Activated CD8-positive, alpha-beta T cell treated with anti-CD3 and anti-CD28 coated beads for 36 hours (primary cell): ENCODE measurements at places on chromosomes 6 and 20. TPM values are rescaled to one million over a fixed set of nuclear protein-coding genes. Genes with fewer than 3 reads are reported as not detected.

TRIM40 gene
- not detected for total RNA-seq

ESF1 gene
- 19.9 TPM for total RNA-seq

KCNB1 gene
- total RNA-seq: not detected

OR2H2 gene
- not detected for total RNA-seq

MUCL3 gene
- total RNA-seq: not detected

RBBP8NL gene
- not detected for total RNA-seq

PSORS1C1 gene
- total RNA-seq: not detected

TAAR1 gene
- not detected for total RNA-seq

IL17A gene
- total RNA-seq: not detected

KIAA1755 gene
- total RNA-seq: not detected

TRIM31 gene
- total RNA-seq: not detected

GPR6 gene
- total RNA-seq: not detected

GRCh38 chr6:43846556-43846955 is 76.5 kb downstream of the VEGFA start:
- H3K27me3 ChIP-seq: peaks cover 2% of the 10 kb centered on the region
- no peaks in the 10 kb centered on the region for H3K36me3 ChIP-seq
- DNase-seq: no peak
- H3K27ac ChIP-seq: no peak overlapping the region
- H3K4me1 ChIP-seq: no peaks in the 10 kb centered on the region

- H3K27me3 ChIP-seq: no peaks in the 10 kb centered on the region
- H3K27ac ChIP-seq: no peak overlapping the region
- no peak overlapping the region for H3K4me3 ChIP-seq
- peaks cover 20% of the 10 kb centered on the region for H3K36me3 ChIP-seq
These were observed 111.5 kb downstream of the SESN1 start for GRCh38 chr6:108983151-108983550.

DNA sequence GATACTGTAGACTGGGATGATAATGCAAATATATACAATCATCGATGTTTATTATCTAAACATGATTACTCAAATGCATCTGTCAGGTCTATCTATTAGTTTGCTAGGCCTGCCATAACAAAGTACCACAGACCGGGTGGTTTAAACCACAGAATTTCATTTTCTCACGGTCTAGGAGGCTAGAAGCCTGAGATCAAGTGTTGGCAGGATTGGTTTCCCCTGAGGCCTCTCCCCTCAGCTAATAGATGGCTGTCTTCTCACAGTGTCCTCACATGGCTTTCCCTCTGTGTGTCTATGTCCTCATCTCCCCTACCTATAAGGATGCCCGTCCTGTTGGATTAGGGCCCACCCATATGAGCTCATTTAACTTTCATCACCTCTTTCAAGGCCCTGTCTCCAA is 512.6 kb upstream of the SLC35B3 start:
- no peak overlapping the region for H3K27ac ChIP-seq
- H3K27me3 ChIP-seq: no peaks in the 10 kb centered on the region
- no peak overlapping the region for H3K4me3 ChIP-seq
- H3K4me1 ChIP-seq: no peaks in the 10 kb centered on the region
- no peak for DNase-seq

DNA sequence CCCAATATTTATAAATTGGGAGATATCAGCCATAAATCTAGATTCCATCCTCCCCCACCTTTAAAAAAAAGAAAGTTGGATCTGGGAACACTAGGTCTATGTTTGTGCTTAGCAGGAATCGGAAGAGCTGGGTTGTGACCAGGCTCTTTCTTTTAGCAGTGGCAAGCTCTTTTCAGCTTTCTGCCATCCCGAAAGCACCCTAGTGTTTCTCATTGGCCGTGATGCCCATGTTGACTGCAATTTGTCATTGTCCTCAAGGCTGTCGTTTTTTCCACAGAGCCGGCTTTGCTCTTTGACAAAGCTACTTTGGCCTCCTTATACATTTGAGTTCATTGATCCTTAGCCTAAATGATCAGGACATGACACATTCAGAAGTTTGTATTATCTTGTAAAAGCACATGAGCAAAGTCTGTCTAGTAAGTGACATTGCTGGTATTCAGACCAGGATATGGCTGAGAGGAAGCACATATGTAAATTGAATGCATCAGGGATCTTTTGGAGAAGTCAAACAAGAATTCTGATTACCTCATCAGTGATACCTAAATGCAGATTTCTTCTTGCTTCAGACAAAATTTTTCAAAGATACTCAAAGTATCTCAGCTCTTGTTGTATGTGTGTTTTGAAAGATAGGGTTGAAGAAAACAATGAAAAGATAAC is 50.1 kb downstream of the CARMIL1 start:
- peaks cover 21% of the 10 kb centered on the region for H3K4me1 ChIP-seq
- H3K4me3 ChIP-seq: no peak overlapping the region
- H3K36me3 ChIP-seq: no peaks in the 10 kb centered on the region
- no peak for DNase-seq
- no peak overlapping the region for H3K27ac ChIP-seq
- no peaks in the 10 kb centered on the region for H3K27me3 ChIP-seq

DNA sequence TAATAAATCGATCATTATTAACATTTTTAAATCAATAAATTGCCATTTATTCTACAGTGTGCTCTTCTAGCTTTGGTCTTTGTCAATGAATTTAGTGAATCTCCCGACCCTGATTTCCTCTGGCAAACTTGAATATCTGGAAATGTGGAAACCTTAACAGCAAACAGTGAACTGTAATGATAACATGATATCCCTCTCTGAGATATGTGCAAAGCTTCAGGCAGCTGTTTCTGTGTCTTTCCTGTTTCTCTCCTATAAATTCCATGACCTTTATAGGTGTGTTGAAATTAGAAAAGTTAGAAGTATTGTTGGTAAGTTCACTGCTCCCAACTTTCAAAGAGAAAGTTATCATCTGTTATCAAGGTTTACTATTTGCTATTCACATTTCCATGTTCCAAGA is 218.8 kb upstream of the RNF217 start:
- no peaks in the 10 kb centered on the region for H3K27me3 ChIP-seq
- no peak overlapping the region for H3K27ac ChIP-seq
- H3K4me1 ChIP-seq: no peaks in the 10 kb centered on the region
- DNase-seq: no peak
- no peak overlapping the region for H3K4me3 ChIP-seq
- H3K36me3 ChIP-seq: no peaks in the 10 kb centered on the region

DNA sequence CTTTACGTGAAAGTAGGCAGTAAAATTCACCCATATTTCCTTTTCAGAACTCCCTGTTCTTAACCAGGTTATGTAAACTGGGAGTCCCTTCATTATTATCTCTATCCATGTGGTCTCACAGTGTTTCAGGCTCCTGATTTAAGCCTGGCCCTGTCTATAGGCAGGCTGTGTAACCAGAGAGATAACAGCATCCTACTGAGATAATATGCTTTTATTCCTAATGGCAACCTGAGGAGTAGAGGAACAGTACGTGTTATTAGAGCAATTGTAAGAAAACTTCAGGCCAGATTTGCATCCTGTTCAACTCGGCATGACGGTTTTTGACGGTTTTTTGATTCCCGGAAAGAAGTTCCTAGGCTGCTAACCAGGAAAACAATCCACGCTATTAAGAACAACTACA is 16.9 kb downstream of the FUT9 start:
- no peaks in the 10 kb centered on the region for H3K4me1 ChIP-seq
- no peak for DNase-seq
- no peaks in the 10 kb centered on the region for H3K27me3 ChIP-seq
- H3K27ac ChIP-seq: no peak overlapping the region
- no peak overlapping the region for H3K4me3 ChIP-seq

GRCh38 chr20:11905460-11906179 is 12.1 kb upstream of the BTBD3 start:
- no peaks in the 10 kb centered on the region for H3K36me3 ChIP-seq
- H3K27ac ChIP-seq: no peak overlapping the region
- H3K4me1 ChIP-seq: no peaks in the 10 kb centered on the region
- DNase-seq: no peak

GRCh38 chr6:83443516-83443915 is 12.7 kb upstream of the ME1 start:
- no peaks in the 10 kb centered on the region for H3K4me1 ChIP-seq
- H3K4me3 ChIP-seq: no peak overlapping the region
- no peaks in the 10 kb centered on the region for H3K36me3 ChIP-seq
- no peaks in the 10 kb centered on the region for H3K27me3 ChIP-seq
- no peak overlapping the region for H3K27ac ChIP-seq

- peaks cover 48% of the 10 kb centered on the region for H3K4me1 ChIP-seq
- DNase-seq: no peak
- H3K4me3 ChIP-seq: no peak overlapping the region
- peaks cover 2% of the 10 kb centered on the region for H3K36me3 ChIP-seq
- no peaks in the 10 kb centered on the region for H3K27me3 ChIP-seq
- H3K27ac ChIP-seq: peak overlapping the region; percentile 75
These were observed 8.6 kb upstream of the UBE2J1 start for GRCh38 chr6:89361171-89361570.

- H3K27ac ChIP-seq: no peak overlapping the region
- peak; percentile 11 for DNase-seq
- peaks cover 40% of the 10 kb centered on the region for H3K27me3 ChIP-seq
- H3K4me3 ChIP-seq: peak overlapping the region; percentile 66
These were observed 1.7 kb upstream of the GMPR start for GRCh38 chr6:16236631-16237199.

DNA sequence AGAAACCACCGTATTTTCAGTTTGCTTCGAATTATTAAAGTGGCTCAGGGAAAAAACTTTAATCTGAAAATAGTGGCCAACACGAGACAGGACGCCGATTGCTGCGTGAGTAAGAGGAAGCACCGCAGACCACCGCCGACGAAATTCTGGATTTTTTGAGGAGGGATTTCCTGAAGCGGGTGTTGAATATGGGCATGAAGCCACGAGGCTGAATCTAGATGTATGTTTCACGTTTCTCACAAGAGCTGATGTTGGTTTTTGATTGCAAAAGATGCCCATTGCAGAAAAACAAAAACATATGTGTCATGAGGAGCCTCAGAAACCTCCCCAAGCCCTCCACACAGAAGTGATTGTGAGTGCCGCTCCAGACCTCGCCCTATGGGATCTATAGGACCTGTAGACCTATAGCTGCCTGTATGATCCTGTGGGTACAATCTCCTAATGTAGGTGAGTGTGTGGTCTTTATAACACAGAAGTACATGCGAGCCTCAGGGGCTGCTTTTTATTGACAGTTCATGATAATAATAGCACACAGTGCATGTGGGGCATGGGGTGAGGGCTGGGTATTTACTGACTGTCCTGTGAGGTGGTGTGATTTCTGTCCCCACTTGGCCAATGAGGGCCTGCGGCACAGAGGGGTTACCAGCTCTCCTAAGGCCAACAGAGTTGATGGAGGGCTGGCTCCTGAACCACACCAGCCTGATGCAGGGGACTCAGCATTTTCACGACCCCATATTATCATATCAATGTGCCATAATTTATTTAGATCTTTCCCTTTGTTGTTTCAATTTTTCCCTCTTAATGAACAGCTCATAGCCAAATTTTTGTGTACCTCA is 243.9 kb downstream of the DLL1 start:
- peaks cover 4% of the 10 kb centered on the region for H3K4me1 ChIP-seq
- H3K27me3 ChIP-seq: no peaks in the 10 kb centered on the region
- no peak overlapping the region for H3K27ac ChIP-seq
- H3K36me3 ChIP-seq: no peaks in the 10 kb centered on the region
- H3K4me3 ChIP-seq: no peak overlapping the region

GRCh38 chr20:478949-479429 is 16.7 kb upstream of the TBC1D20 start:
- H3K4me3 ChIP-seq: no peak overlapping the region
- H3K27ac ChIP-seq: no peak overlapping the region
- H3K27me3 ChIP-seq: no peaks in the 10 kb centered on the region
- H3K4me1 ChIP-seq: peaks cover 18% of the 10 kb centered on the region
- peak; percentile 38 for DNase-seq
- peaks cover 28% of the 10 kb centered on the region for H3K36me3 ChIP-seq

- peaks cover 83% of the 10 kb centered on the region for H3K27me3 ChIP-seq
- peaks cover 51% of the 10 kb centered on the region for H3K4me1 ChIP-seq
- H3K4me3 ChIP-seq: peak within 1 kb of the TSS; percentile 36
- H3K36me3 ChIP-seq: no peaks in the 10 kb centered on the region
- H3K27ac ChIP-seq: no peak within 1 kb of the TSS
- peak; percentile 27 for DNase-seq
These were observed at the start of gene COL12A1 for GRCh38 chr6:75205776-75206575. Gene COL12A1, minus strand, starts transcription at chr6:75206053. Its CDS starts 3,261 bp downstream, at chr6:75202792.

DNA sequence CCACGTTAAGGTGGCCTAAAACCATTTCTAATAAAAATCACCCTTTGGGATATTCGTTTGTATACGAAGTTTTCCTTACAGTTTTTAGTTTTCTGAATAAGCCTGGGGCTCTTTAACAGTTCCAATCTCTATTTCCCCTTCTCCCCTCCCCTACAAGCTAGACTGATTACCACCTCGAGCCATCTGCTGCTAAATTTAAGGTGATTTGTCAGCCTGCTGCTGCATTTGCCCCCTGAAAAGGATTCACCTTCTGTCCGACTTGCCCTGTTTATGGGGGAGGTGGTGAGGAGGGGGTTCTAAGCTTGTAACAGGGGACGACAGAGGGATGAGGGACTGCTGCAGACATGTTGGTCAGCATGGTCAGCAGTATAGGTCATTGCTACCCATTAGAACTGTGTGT is 146.3 kb downstream of the JARID2 start:
- H3K4me3 ChIP-seq: no peak overlapping the region
- no peak overlapping the region for H3K27ac ChIP-seq

GRCh38 chr6:148564494-148565035 is 182.3 kb upstream of the UST start:
- peaks cover 15% of the 10 kb centered on the region for H3K27me3 ChIP-seq
- H3K27ac ChIP-seq: no peak overlapping the region
- no peak for DNase-seq
- H3K4me1 ChIP-seq: peaks cover 13% of the 10 kb centered on the region
- H3K36me3 ChIP-seq: no peaks in the 10 kb centered on the region

- no peak for DNase-seq
- H3K27me3 ChIP-seq: peaks cover 5% of the 10 kb centered on the region
- H3K36me3 ChIP-seq: no peaks in the 10 kb centered on the region
- H3K4me3 ChIP-seq: no peak overlapping the region
- no peak overlapping the region for H3K27ac ChIP-seq
- H3K4me1 ChIP-seq: peaks cover 14% of the 10 kb centered on the region
These were observed 4.8 kb upstream of the DDX43 start for GRCh38 chr6:73389854-73390253.

- H3K27ac ChIP-seq: no peak overlapping the region
- peaks cover 5% of the 10 kb centered on the region for H3K27me3 ChIP-seq
- H3K4me3 ChIP-seq: no peak overlapping the region
- H3K36me3 ChIP-seq: no peaks in the 10 kb centered on the region
These were observed 52.4 kb downstream of the IPCEF1 start for GRCh38 chr6:154304191-154304590.
